ENCODE measurements at places on chromosomes 16 and 17.
A peak's percentile ranks its signal among the peaks of the same experiment; 100 is the strongest.

- peak; percentile 50 for DNase-seq
Measured at GRCh38 chr16:89241187-89242007, 23.9 kb downstream of the ZNF778 start.

GRCh38 chr17:10557422-10557821, 8.0 kb upstream of the MYH2 start:
- DNase-seq, result no peak

DNA sequence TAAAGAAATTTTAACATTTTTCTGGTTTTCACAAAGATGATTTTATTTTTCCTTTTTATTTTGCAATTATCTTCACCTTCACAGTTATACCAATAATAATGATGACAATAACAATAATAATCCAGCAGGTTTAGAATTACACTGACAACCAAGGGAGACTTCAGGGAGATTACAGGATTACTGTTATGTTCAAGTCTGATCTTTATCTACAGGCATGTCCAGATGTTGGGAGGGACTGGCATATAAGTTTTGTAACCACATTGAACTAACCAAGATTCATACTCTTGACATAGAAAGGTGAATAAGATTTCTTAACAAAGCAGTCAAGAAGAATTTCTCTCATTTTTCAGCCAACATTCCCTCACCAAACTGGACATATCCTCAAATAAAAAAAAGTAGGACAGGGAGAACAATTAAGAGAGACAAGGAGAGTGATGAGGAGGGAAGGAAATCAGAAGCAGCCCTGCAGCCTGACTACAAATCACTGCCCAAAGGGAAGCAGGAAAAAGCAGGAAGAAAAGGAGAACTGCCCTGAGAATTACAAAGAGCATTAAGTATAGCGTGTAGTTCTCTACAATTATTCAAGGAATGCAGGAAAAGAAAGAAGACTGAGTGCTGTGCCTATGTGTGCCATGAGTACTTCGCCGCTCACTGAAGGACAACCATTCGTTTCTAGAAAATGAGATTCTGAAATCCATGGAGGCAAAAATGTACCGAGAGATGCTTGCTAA, 155.7 kb upstream of the C17orf78 start:
- no peak for DNase-seq

- no peak for DNase-seq
Measured at GRCh38 chr17:55341432-55341831, 76.7 kb downstream of the HLF start.

DNA sequence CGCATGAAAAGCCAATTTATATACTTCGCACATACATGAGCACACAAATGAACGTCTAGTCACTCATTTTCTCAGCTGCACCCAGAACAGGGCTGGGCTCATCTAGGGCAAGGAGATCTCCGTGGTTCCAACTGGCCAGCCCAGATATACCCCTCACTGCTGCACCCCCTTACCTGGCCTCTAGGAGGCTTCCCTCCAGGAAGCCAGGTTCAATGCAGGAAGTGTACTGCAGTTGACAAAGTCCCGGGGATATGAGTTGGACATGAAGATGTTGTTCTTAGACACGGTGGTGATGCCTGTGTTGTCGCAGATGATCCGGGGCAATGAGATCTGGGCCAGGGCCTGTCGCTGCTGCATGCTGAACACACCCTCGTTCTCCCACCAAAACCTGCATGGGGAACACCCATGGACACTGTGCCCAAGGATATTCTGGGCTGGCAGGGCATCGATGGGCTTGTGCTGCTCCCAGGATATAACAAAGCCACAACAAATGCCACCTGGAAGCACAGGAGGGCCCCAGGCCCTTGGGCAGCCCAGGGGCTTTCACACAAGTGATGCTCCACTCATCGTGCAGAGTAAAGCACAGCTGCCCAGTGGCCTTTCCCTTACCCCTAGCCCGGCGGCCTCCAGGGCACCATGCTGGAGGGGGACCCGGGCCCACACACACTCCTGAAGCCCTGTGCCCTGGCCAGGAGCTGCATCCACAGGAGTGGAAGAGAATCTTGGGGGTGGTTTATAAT, 10.1 kb downstream of the MPO start:
- DNase-seq, result no peak

GRCh38 chr17:76416899-76417298, 32.5 kb downstream of the SPHK1 start:
- DNase-seq, result no peak

- DNase-seq, result no peak
Measured at GRCh38 chr17:77662833-77663232, 295.7 kb upstream of the TNRC6C start.

DNA sequence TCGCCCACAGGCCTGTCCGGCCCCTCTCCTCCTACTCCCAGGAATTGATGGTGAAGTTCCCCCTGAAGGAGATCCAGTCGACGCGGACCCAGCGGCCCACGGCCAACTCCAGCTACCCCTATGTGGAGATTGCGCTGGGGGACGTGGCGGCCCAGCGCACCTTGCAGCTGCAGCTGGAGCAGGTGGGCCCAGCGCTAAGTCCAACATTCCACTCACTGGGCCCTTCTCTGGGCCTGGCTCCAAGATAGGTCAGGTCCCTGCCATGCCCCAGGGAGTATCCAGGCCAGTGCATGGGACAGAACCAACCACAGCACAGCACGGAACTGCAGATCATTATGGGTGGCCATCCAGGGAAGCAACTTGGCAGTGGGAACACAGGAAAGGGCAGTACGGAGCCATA, 9.9 kb upstream of the ALKBH5 start:
- no peak for DNase-seq

- no peak for DNase-seq
Measured at GRCh38 chr17:43217614-43218087, 6.0 kb downstream of the TMEM106A start.

DNA sequence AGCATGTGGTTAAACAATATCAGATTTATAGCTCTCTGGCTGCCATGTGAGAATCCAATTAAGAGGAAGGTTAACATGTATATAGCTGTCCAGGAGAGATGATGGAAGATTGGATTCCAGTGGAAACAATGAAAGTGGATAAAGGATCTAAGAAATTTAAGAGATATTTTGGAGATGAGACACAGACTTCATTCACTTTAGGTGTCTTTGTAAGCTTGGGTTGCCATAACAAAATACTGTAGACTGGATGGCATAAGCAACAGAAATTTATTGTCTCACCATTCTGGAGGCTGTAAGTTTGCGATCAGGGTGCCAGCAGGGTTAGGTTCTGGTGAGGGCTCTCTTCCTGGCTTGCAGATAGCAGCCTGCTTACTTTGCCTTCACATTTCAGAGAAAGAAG, 155.9 kb upstream of the MYOCD start:
- no peak for DNase-seq

GRCh38 chr17:9158544-9159452, 137.5 kb downstream of the NTN1 start:
- no peak for DNase-seq

- DNase-seq, result no peak
Measured at GRCh38 chr17:30958187-30958586, 12.7 kb upstream of the RNF135 start.

DNA sequence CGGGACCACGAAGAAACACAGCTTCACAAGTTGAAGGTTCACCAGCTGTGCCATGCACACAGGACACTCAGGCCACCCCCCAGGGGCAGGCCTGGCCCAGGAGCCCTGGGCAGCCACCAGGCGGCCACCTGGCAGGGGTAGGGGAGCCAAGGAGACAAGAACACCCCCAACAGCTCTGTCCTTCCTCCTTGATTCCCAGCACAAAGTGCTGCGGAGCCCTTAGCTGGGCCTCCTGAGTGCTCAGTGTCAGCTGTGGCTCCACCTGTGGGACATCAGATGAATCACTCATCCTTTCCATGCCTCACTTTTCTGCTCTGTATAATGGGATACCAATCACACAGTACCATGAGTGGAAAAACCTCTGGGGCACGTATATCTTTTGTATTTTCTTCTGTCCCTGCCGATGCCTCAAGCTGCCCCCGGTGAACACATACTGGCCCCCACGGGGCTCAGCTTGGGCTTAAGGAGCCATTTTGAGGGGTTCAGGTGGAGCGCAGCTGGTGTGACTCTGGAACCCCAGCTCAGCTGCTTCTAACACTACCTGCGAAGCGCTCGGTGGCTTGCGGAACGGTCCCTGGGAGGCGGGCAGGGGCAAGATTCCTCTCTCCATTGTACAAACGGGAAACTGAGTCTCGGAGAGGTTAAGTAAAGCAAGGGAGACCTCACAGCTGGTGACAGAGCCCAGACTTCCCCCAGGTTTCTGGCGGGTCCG, 12.0 kb downstream of the GALK1 start:
- DNase-seq, result no peak

GRCh38 chr16:85825326-85825725, 25.8 kb downstream of the COX4I1 start:
- no peak for DNase-seq

DNA sequence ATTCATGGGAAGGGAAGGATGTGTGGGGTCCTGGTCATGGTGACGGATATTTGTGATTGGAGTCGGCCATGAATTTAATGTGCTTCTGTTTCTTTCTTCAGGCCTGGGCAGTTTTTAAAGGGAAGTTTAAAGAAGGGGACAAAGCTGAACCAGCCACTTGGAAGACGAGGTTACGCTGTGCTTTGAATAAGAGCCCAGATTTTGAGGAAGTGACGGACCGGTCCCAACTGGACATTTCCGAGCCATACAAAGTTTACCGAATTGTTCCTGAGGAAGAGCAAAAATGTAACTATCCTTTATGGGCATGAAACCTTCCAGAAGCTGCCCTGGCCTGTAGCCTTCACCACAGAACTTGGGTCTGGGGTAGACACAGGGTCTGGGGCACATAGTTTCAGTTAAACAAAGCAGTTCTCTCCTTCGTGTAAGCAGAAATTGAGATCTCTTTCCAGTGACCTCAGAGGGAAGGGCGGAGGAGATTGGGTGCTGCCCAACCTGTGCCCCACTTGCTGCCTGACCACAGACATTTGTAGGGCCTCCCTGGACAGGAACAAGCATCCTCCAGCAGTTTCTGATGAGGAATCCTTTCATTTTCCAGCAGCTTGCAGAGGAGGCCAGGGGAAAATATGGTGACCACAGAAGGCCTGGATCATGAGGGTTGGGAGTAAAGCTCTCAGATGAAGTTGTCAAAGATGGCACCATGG, 10.1 kb downstream of the IRF8 start:
- DNase-seq, result no peak

DNA sequence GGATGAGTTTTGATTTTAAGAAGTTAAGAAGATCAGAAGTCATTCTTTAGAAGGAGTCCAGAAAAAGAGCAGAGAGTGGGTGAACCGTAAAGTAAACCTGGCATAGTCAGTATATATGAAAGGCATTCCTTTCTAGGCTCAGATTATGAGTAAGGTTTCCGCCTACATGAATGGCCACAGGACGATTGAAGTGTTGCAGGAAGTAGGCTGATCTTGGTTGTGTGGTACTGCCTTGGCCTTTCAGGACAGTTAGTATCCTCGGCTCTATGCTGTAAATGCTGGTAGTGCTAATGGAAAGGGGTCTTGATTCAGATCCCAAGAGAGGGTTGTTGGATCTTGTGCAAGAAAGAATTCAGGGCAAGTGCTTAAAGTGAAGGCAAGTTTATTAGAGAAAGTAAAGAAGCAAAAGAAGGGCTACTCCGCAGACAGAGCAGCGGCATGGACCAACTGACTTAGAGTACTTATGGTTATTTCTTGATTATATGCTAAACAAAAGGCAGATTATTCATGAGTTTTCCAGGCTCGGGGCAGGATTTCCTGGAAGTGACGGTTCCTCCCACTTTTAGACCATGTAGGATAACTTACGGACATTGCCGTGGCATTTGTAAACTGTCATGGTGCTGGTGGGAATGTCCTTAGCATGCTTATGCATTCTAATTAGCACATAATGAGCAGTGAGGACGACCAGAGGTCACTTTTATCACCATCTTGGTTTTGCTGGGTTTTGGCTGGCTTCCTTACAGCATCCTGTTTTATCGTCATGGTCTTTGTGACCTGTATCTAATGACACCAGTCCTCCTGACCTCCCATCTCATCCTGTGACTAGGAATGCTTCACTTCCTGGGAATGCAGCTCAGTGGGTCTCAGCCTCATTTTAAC, 164.8 kb downstream of the SNX29 start:
- DNase-seq, result no peak

- DNase-seq, result no peak
Measured at GRCh38 chr16:89629827-89630610, 16.6 kb downstream of the DPEP1 start.

GRCh38 chr17:35596072-35596471, 8.9 kb downstream of the AP2B1 start:
- DNase-seq, result no peak

- no peak for DNase-seq
Measured at GRCh38 chr16:80463751-80464495, 76.9 kb upstream of the DYNLRB2 start.
